ENCODE measurements at places on chromosomes 12 and 14.

DNA sequence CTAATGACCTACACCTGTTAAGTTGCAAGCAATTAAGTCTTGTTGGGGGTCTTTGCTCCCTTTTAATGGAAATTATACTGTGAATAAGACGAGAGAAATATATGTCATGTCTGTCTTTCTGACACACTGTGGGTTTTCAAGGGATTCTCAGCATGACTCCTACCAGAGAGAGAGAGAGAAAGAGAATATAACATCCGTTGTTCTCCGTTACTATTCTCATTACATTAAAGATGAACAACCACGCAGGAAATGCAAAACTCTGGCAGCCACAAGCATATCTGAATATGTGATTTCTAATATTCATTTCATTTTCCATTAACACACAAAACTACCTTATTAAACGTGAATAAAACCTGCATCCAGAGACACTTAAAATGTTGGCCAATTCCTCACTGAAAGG lies 67.3 kb upstream of the EGLN3 start:
- no peak for DNase-seq

- no peak for DNase-seq
Observed at GRCh38 chr12:54000116-54001114, at the start of gene HOXC9. Gene HOXC9 (plus strand): TSS chr12:54000161. CDS start chr12:54000189, 28 bp downstream.

- no peak for DNase-seq
Observed at GRCh38 chr14:103504991-103505565, 17.6 kb downstream of the CKB start.

- DNase-seq: no peak
Observed at GRCh38 chr12:59763835-59764234, 168.0 kb downstream of the SLC16A7 start.

DNA sequence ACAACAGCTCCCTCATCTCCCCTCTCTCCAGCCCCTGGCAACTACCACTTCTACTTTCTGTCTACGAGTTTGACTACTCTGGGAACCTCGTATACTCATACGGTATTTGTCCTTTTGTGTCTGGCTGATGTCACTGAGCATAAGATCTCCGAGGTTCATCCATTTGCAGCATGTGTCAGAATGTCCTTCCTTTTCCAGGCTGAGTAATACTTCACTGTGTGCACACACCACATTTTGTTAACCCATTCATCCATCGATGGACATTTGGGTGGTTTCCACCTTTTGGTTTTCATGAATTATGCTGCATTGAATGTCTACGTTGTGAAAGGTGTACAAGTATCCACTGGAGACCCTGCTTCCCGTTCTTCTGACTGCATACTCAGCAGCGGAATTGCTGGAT lies 24.1 kb upstream of the DLK1 start:
- no peak for DNase-seq

GRCh38 chr14:89957791-89958190 lies 2.1 kb downstream of the TDP1 start:
- DNase-seq: no peak

DNA sequence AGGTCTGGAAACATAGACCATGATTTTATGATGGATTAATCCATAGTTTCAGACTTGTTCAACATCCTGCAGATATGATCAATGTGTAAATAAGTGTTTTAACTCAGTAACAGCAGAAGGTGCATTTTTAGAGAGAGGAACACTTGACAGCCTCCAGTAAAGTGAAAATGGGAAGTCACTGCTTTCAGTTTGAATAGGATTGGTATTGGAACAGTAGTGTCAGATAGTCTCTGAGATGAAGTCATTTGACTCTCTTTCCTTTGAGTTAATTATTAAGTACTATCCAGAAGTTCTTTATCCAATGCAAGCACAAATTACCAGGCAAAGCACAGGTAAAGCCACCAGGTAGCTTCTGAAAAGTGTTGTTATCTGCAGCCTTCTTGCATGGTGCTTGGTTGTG lies 14.5 kb upstream of the NAV3 start:
- no peak for DNase-seq

GRCh38 chr12:46617167-46617566 lies 208.6 kb downstream of the SLC38A4 start:
- DNase-seq: no peak

GRCh38 chr12:100101000-100101399 lies 41.7 kb downstream of the BLTP3B start:
- no peak for DNase-seq

- no peak for DNase-seq
Observed at GRCh38 chr12:12979731-12980259, 20.3 kb downstream of the HEBP1 start.

DNA sequence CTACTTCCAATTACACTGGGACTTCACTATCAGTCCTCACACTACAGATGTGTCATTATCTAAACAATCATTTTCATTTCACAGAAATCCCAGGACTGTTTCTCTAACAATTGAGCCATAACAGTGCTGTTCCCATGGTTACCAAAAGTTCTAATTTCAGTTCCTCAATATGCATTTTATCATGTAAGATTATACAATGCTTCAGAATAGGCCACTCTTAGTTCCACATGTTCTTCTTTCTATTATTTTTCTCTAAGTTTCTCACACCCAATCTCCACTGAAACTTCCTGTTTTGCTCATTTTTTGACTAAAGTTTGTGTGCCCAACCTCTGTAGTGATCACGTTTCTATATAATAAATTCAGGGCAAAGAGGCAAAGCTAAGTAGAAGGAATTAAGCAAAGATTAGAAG lies 185.8 kb downstream of the DUSP6 start:
- no peak for DNase-seq

DNA sequence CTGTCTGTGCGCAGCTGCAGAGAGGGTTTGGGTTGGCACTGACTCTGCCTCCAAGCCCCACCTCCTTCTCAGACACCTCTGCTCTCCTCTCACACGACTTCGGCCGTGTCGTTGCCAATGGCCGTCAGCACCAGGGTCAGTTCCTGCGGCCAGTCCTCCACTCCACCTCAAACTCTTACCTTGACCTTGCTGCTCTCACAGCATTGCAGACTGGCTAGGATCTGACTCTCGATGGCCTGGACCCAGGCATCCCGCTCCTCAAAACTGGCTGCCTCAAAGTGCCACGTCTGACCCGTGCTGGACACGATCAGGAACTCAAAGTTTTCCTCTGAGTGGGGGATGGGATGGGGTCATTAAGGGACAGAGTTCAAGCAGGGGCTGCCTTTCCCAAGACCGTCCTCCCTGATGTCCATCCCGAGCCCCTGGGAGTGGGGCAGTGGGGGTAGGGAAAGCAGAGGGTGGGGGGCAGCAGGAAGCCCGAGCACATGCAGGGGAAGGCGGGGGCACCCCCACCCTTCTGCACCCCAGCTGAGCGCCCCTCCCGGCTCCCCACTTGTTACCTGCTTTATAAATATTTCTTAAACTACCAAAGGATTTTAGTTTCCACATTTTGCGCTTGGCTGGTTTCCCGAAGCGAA lies 10.7 kb downstream of the AGAP2 start:
- DNase-seq: no peak

DNA sequence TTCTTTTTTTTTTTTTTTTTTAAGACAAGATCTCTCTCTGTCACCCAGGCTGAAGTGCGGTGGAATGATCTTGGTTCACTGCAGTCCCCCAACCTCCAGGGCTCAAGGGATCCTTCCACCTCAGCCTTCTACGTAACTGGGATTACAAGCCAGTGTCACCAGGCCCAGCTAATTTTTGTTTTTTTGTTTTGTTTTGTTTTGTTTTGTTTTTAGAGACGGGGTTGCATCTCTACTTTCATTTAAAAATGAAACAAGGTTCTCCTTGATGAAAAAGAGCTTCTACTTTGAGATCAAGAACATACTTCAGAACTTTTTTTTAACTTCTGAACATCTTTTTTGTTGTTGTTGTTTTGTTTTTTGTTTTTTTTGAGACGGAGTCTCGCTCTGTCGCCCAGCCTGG lies 121.7 kb upstream of the PRB2 start:
- no peak for DNase-seq

DNA sequence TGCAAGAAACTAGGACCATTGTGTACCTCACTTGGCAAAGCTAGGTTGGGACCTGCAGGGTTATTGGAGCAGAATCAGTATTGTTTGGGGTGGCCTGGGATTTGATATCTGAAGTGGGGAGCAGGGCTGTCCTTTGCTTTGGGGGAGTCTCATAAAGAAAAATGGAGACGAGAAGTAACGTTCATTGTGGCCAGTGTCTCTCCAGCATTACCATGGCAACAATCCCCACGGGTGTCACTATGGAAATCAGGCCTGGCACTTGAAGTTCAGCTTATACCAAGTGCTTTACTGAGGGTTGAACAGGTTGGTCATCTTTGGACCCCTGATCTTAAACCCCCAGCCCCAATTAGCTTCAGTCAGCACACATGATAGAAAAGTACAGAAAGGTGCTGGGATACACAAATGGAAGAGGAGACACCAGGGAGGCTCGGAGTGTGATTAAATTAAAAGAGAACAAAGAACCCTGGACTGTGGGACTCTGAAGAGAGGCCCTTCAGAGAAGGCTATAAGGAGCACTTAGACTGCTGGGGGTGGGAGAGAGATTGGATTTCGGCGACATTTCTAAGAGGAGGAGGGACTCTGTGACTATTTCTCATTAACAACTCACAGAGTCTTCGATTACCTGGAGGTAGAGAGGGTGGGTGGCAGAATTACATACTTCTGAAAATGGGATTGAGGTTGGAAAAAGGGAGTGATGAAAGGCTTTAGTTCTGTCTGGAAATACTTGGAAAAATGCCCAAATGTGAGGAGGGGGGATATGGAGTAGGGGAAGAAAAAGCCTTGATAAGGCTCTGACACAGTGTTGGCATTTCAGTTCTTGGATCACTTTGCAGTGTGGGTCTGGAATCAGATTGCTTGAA lies 3.7 kb downstream of the KIF5A start:
- no peak for DNase-seq

GRCh38 chr14:95165517-95165916 lies 8.2 kb upstream of the DICER1 start:
- DNase-seq: no peak

DNA sequence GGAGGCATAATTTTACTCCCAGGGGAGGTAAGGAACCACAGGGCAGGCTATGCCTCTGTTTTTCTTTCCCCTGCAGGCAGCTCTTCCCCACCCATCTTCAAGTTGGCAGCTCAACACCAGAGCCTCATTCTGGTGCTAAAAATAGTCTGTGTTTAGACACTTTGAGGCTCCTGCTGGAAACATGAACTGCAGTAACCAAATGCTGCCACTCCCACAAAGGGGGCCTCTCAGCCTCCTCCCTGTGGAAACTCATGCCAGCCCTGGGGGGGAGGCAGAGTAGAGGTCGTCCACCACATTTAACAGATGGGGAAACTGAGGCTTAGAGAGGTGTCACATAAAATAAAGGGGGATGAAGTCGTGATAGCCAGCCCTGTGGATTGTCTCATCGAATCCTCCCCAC lies 61.4 kb downstream of the WSCD2 start:
- no peak for DNase-seq

DNA sequence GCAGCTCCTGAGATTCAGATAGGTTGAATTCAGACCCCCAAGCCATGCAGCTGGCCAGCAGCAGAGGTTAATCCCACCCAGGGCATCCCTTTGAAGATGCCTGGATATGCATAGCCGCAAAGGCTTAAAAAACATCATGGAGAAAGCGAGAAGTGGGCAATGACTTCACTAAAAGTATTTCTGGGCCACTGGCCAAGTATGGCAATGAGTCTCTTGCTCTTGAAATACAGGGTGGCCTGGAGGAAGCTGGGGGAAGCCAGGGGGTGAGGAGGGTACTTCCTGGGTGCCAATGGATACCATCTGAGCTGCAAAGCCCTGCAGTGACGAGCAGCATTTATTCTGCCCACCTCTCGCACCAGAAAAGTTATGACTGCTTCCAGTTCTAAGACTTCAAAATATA lies 539.3 kb upstream of the TBX3 start:
- DNase-seq: no peak

- DNase-seq: no peak
Observed at GRCh38 chr12:41486718-41487117, 298.6 kb downstream of the PDZRN4 start.

DNA sequence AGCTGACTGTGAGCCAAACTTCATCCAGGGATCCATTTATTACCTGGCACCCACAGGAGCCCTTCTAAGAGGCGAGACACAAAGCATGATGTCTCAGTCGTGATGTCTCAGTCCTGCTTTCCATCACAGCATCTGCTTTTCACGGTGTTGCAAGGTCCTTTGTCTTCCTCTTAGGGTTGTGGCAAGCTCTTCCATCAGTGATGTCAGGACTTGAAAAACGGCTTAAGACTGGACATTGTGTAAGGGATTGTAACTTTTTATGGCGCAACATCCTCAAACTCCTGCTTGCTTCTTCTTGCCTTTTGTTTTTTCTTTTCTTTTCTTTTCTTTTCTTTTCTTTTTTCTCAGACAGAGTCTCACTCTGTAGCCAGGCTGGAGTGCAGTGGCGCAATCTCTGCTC lies 586.5 kb upstream of the TMEM132C start:
- DNase-seq: no peak

GRCh38 chr12:20885116-20885515 lies 74.6 kb downstream of the SLCO1B3 start:
- DNase-seq: no peak

GRCh38 chr12:14946162-14946561 lies 7.8 kb upstream of the ERP27 start:
- no peak for DNase-seq

DNA sequence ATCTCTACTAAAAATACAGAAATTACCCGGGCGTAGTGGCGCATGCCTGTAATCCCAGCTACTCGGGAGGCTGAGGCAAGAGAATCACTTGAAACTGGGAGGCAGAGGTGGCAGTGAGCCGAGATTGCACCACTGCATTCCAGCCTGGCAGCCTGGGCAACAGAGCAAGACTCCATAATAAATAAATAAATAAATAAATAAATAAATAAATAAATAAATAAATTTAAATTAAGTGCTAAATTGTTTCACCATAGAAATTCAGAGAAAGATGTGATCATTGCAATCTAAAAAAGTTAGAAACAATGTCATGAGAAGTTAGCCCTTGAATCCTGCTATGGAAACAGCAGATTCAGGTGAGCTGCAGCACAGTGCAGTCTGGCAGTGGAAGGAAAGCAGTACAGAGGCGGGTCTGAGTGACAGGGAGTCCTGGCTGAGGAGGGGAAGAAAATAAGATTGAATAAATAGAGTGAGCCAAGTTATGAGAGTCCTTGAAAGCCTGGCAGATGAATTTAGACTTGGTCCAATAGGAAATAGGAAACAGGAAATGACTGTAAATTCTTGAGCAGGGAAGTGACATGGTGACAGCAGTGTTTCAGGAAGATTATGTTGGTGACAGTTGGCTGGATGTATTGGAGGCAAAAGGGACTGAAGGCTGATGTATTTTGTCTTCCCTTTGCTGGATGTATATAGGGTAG lies 241.5 kb downstream of the GXYLT1 start:
- DNase-seq: no peak
